ENCODE measurements at places on chromosomes 12 and 14. TPM values are rescaled to one million over a fixed set of nuclear protein-coding genes. Genes with fewer than 3 reads are reported as not detected.

DNA sequence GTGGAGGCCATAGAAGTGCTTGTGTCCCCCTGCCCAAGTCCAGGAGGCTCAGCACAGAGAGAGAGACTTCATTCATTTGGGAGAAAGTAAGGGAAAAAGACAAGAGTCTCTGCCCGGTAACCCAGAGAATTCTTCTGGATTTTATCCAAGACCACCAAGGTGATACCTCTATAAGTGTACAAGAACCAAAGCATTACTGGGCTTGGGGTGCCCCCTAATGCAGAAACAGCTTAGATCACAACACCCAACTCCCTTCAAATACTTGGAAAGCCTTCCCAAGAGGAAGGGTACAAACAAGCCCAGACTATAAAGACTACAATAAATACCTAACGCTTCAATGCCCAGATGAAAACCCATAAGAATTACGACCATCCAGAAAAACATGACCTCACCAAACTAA is 119.7 kb upstream of the PDE3A start:
- DNase-seq: no peak

- DNase-seq: no peak
These were observed 52.7 kb downstream of the WNK1 start for GRCh38 chr12:805022-805632.

- DNase-seq: no peak
These were observed 538.9 kb downstream of the SNAPC1 start for GRCh38 chr14:62301080-62301479.

GRCh38 chr14:81330619-81331122 is 69.5 kb downstream of the STON2 start:
- DNase-seq: no peak

- DNase-seq: no peak
These were observed 1.3 kb downstream of the RASSF3 start for GRCh38 chr12:64611341-64612284.

DNA sequence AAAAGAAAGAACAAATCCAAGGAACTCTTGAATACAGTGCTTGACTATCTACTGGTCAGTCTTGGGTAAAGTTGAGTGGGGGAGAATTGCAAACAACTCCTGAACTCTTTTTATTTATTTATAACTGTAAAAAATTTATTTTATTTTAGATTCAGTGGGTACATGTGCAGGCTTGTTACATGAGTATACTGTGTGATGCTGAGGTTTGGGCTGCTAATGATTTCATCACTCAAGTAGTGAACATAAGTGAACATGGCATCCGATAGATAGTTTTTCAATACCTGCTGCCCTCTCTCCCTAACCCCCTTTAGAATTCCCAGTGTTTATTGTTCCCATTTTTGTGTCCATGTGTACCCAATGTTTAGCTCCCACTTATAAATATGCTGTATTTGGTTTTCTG is 3.2 kb upstream of the GSG1 start:
- DNase-seq: no peak

- no peak for DNase-seq
These were observed 16.5 kb downstream of the KLHL28 start for GRCh38 chr14:44945264-44945663.

DNA sequence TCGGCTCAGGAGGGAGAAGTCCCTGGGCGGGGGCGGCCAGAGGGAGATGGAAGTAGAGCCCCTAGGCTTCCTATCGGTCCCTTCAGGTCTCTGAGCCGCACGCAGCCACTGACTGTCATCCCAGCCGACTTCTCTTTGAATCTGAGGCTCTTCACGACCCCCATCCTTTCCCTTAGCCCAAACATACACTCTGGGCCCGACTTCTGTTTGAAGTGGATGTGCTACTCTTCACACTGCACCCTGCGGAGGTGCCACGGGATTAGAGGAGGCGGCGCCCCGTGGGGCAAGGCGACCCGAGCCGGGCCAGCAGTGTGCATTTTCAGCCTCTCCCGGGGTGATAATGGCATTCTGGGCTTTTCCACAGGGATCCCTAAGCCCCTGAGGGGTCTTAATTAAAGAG is 6.0 kb upstream of the DACT1 start:
- DNase-seq: no peak

GRCh38 chr14:20498622-20499021 is 6.7 kb upstream of the RNASE10 start:
- DNase-seq: no peak

DNA sequence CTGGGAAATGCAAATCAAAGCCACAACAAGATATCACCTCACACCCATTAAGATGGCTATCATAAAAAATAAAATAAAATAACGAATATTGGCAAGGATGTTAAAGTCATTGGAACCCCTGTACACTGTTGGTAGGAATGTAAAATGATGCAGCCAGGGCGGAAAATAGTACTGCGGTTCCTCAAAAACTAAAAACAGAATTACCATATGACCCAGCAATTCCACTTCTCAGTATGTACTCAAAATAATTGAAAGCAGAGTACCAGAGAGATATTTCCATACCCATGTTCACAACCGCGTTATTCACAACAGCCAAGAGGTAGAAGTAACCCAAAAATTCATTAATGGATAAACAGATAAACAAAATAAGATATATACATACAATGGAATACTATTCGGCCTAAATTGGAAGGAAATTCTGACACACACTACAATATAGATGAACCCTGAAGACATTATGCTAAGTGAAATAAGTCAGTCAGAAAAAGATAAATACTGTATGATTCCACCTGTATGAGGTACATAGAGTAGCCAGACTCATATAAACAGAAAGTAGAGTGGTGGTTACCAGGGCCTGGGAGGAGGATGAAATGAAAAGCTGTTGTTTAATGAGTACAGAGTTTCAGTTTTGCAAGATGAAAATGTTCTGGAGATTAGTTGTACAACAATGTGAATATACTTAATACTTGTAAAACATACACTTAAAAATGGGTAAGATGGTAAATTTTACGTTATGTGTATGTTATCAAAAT is 84.6 kb downstream of the TXNDC16 start:
- no peak for DNase-seq

- DNase-seq: no peak
These were observed 21.0 kb upstream of the RIC8B start for GRCh38 chr12:106753526-106753925.

GRCh38 chr12:42761086-42761485 is 171.5 kb upstream of the PRICKLE1 start:
- no peak for DNase-seq

DNA sequence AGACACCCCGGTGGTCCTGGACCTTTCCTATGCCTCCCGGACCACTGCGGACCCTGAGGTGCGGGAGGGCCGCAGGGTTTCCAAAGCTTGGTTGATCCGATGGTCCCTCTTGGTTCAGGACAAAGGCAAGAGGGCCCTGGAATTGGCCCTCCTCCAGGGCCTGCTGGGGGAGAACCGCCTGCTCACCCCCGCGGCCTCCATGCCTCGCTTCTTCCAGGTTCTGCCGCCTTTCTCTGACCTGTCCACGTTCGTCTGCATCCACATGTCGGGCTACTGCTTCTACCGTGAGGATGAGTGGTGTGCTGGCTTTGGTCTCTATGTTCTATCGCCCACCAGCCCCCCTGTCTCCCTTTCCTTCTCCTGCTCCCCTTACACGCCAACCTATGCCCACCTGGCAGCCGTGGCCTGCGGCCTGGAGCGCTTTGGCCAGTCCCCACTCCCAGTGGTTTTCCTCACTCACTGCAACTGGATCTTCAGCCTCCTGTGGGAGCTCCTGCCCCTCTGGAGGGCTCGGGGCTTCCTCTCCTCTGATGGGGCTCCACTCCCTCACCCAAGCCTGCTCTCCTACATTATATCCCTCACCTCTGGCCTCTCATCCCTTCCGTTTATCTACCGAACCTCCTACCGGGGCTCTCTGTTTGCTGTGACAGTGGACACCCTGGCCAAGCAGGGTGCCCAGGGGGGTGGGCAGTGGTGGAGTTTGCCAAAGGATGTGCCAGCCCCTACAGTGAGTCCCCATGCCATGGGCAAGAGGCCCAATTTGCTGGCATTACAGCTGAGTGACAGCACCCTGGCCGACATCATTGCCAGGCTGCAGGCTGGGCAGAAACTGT is 13.8 kb downstream of the CBLN3 start:
- no peak for DNase-seq

DNA sequence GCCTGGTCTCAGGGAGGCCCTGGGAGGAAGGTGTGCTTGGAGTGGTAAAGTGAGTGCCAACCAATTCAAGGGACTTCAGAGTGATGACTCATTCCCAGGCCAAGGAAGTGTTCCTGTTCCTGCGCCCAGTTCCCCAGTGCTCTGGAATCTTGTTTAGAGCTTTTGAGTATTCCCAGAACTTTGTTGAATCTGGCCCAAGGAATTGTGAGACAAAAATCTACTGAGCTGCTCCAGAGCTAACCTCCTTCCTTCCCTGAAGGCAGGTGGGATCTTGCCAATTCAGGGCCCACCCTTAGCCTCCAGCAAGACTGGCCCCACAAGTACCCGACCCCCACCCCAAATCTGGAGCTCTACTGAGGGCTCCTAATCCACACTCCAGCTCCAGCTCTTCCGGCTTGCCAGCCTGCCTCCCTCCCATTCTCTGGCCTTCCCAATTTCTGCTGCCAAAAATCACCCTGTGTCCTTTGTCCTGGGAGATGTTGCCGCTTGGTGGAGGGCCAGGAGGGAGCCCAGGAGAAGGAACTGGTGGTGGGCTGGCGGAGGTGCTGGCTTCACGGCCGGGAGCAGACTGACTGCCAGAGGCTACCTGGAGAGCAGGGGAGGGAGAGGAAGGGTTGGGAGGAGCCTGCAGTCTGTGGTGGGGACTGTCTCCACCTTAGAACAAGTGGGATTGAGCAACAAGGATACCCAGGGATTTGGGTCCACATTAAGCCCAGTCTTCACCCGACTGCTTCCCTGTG is 2.0 kb upstream of the ATN1 start:
- no peak for DNase-seq

GRCh38 chr12:65460063-65460462 is 181.6 kb downstream of the MSRB3 start:
- no peak for DNase-seq

DNA sequence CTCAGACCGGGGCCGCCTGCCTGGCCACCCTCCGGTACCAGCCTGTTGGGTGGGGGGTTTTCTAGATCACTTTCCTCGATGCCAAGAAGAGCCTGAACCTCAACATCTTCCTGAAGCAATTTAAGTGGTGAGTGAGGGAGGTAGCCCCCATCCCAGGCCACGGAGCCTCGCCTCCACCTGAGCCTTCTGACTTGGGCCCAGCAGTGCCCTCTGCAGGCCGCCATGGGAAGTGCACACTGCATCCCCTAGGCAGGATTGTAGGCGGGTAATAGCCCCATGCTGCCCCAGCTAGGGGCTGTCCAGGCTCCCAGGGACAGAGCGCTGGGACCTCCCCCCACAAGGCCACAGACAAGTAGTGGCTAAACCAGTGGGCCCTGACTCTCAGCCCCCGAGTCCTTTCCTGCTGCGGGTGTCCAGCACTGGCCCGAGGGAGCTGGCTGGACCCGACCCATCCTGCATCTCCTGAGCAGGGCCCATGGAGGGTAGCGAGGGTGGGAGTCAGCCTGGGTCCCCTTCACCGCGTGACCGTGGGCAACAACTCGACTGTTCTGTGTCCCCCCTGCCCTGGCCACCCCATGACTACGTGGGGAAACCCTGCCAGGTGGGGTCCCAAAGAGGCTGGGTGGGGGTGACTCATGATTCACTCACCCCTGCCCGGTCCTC is 15.3 kb upstream of the ADSS1 start:
- no peak for DNase-seq

DNA sequence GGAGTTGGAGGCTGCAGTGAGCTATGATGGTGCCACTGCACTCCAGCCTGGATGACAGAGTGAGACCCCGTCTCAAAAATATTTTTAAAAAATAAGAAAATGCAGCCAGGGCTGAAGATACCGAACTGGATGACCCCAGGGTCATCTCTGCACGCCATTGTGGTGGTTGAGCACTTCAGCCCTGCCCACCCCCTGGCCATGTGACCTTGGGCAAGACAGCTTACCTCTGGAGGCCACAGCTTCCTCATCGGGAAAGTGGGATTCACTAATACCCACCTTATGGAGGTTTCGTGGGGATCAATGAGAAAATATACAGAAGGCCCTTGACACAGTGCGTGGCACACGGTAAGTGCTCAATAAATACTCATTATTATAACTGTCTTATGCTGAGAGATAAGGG is 25.5 kb downstream of the MVK start:
- DNase-seq: no peak

DNA sequence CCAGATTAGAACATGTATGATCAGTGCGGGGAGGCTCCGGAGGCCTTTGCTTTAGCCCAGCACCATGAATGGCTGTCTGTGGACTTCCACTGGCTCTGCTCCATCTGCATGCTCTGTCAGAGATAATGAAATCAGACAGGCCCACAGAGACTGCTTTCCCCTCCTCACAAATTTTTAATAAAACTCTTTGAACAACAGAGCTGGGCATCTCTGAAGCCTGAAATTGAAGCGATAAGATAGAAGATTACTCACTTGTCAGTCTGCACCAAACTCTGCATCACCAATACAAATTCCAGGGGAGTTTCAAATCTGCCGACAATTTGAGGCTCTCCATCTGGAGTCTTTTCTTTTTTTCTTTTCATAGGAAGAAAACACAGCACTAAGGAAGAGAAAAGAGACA is 110.0 kb downstream of the DYRK2 start:
- DNase-seq: no peak

- DNase-seq: no peak
These were observed 857.0 kb downstream of the DIO2 start for GRCh38 chr14:79354336-79354735.

- DNase-seq: no peak
These were observed 34.6 kb downstream of the ANKRD9 start for GRCh38 chr14:102474934-102475333.

- no peak for DNase-seq
These were observed 14.3 kb downstream of the SERPINA1 start for GRCh38 chr14:94374116-94374515.

DNA sequence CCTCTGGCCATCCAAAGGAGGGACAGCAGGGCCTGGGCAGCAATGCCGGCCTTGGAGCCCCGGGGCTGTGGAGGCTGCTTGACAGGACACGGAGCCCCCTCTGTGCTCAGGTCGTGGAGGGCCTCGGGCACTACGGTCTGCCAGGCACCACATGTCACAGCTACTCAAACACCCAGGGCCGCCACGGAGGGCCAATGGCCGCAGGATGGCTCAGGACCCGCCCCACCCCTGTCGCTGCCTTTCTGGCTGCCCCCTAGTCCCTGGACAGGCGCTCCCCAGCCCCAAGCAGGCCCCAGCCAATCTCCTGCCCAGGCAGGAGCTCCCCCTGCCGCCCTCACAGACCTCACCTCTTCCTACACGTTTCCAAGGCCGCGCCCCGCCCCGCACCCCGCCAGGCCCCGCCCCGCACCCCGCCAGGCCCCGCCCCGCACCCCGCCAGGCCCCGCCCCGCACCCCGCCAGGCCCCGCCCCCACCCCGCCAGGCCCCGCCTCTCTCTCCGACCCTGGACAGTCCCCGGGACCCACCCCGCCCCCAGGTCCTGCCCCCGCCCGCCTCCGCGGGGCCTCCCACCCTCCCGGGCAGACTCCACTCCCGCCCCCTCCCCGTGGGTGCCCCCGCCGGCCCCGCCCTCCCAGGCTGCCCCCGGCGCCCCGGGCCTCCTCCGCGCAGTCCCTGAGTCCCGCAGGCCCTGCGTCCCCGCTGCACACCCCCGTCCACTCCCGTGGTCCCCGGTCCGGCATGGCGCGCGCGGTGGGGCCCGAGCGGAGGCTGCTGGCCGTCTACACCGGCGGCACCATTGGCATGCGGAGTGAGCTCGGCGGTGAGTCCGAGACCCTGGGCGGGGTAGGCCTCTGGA is at the start of gene ASPG:
Gene ASPG, plus strand, starts transcription at position 669 of the 857 bp plus-strand sequence. Its CDS starts 71 bp downstream, at position 740.
- no peak for DNase-seq

GRCh38 chr14:56304456-56304855 is 186.2 kb downstream of the PELI2 start:
- no peak for DNase-seq

The DPY19L2 gene
- total RNA-seq: 21.0 TPM

The BDKRB1 gene
- not detected for total RNA-seq

The DCAF5 gene
- 37.6 TPM for total RNA-seq

The COCH gene
- total RNA-seq: 1.5 TPM

The NDRG2 gene
- total RNA-seq: 139 TPM

The MGST1 gene
- total RNA-seq: 18.5 TPM

The BIN2 gene
- 11.9 TPM for total RNA-seq

Measured in thoracic aorta (tissue), 2 donors.